Cardiac septum (tissue), 1 donor: ENCODE measurements at places on chromosomes 3 and 15. TPM values are rescaled to one million over a fixed set of nuclear protein-coding genes. Genes with fewer than 3 reads are reported as not detected.

The MUC4 gene
- 0.03 TPM for total RNA-seq

The SLC28A1 gene
- total RNA-seq: 0.83 TPM

The THBS1 gene
- 283 TPM for total RNA-seq

The GOLGA6B gene
- total RNA-seq: not detected

The CRYGS gene
- total RNA-seq: 1.8 TPM

The INSYN1 gene
- total RNA-seq: 55.3 TPM

The POPDC2 gene
- total RNA-seq: 702 TPM

The TNIK gene
- 42.2 TPM for total RNA-seq

The CCDC33 gene
- total RNA-seq: not detected

The ALDH1A2 gene
- 22.9 TPM for total RNA-seq
